ENCODE measurements at places on chromosomes 1 and 21.

DNA sequence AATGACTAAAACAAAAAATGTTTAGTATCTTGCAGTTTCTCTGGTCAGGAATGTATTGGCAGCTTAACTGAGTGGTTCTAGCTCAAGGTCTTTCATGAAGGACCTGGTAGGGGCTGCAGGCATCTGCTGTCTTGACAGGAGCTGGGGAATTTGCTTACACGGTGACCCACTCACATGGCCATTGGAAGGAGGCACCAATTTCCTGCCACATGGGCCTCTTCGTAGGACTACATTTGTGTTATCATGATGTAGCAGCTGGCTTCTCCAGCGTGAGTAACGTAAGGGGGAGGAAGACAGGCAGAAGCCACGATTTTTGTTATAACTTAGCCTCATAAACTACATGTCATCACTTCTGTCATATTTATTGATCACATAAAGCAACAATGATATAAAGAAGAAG is 376.3 kb downstream of the AMY1C start:
- DNase-seq: no peak

DNA sequence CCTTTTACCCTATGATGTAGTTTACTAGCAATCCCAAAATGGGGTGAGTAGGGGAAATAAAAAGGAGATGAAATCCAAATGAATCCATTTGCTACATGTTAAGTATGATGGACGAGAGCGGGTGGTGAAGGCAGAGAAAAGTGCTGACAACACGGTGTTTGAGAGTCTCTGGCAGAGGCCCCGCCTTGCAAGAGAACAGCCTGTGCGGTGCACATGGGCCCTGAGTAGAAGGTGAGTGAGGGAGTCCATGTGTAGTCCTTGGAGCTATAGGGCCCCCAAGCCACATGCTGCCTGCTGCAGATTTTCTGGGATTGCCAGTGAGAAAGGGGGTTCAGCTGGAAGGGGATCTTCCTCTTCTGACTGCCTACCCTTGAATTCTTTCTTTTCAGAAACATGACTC is 177.1 kb downstream of the TNR start:
- DNase-seq: no peak

- DNase-seq: no peak
Measured at GRCh38 chr1:23392125-23392855, 22.7 kb upstream of the ZNF436 start.

- no peak for DNase-seq
Measured at GRCh38 chr1:93705892-93706500, 24.4 kb upstream of the BCAR3 start.

- DNase-seq: no peak
Measured at GRCh38 chr21:46205166-46205565, 20.9 kb upstream of the SPATC1L start.

DNA sequence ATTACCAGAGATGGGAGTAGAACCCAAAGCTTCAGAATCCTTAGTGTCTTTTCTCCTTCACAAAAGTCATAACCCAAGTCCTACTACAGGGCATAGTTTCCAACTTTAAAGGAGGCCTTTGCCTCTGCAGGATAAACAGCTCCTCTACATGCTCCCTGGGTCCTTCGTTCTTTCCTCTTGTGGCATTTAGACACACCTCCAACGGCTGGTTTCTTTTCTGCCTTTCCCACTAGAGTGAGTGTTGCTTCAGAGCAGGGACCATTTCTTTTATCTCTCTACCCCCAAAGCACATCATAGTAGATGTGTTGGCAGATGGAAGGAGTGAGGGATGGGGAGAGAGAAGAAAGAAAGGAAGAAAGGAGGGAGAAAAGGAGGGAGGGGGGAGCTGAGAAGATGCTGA is 144.7 kb upstream of the SPATA6 start:
- no peak for DNase-seq

DNA sequence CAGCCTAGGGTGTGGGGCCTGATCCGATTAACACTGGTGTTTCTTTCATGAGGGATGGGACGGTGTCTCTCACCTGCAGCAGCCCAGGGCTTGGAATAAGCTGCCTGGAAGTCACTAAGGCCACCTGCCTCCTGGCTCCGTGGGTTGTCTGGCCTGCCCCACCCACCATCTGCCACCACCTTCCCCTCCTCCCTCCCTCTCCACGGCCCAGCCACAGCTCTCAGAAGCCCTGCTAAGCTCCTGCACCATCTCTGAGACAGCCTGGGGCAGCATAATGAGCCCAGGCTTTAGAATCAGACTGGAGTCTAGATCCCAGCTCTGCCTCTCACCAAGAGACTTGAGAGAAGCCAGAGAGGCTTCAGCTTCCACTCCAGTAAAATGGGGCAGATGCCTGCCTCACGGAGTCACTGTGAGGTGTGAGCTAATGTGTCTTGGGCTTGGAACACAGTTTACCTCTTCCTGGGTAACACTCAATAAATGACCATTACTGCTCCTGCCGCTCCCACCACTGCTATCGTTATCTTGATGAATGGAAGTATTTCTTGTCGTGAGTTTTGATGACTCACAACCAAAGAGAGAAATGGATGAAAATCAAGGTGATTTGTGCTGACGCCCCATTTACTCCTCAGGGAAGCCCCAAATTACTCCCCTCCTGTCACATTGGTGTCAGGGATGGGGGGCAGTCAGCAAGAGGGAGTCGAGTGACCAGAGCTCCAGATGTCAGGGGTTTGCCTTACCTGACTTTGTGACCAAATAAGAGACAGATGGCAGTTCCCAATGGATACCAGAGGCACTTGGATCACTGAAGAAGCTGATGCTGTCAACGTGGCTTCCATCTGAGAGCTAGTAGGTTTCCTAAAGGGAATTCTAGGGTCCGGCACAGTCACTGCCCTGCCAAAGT is 23.5 kb upstream of the C1QA start:
- peak; percentile 33 for DNase-seq

DNA sequence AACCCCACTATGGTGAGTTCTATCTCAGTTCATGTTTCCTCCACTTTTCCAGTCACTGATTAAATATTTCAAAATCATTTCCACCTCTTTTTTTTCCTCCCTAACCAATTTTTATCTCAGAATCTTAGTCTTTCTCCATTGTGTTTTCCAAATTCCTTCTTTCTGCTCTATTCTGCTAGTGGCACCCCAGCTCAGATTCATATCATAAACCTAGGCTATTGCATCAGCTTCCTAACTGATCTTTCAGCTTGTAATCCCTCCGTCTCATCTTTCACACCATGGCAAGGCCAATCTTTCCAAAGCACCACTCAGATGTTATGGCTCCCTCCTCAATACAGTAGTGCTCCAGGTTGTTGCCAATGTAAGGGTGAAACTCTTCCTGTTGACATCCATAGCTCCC is 631.9 kb downstream of the PLPP3 start:
- DNase-seq: no peak

DNA sequence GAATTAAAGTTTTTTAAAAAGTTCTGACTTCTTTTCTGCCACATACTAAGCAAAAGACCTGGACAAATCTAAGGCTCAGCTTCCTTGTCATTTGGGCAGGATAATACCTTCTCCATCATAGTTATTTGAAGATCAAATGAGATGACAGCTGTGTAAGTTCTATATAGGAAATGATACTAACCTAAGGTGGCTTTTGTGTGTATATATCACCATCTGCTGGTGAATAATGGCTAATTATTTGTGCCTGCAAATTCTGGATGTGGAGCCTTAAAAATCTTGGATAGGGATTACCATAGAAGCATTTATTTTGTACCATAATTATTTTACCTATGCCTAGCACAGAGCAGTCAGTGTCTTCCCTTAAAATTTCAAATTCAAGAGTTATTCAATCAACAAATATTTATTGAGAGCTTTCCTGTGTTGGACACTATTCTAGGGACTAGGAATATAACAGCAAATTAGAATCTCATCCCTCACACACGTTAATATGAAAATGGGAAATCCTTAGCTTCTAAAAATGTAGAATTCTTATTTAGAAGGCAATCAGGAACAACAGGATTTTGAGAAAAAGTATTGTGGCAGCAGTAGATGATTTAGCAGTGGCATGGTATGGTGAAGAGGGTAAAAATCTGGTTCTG is 89.8 kb downstream of the TMEM200B start:
- peak; percentile 64 for DNase-seq

GRCh38 chr1:238465449-238465848 is 574.7 kb upstream of the ZP4 start:
- no peak for DNase-seq

DNA sequence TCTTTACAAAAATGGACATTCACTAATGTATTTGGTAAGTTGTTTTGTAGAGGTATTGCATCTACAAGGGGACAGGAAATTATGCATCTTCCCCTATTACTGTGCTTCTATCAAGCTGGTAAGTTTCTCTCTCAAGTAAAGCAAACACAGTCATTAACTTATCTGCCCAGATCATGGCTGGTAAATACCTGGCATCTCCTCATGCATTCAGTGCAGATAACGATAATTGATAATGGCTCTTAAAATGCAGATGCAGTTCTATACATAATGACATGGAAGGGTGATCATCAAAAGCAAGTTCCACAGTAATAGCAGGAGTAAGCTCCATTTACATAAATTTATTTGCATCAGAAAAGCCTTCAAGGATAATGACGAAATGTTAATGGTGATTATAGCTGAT is 122.4 kb downstream of the SIPA1L2 start:
- no peak for DNase-seq

GRCh38 chr1:245026247-245026646 is 128.5 kb upstream of the KIF26B start:
- no peak for DNase-seq

DNA sequence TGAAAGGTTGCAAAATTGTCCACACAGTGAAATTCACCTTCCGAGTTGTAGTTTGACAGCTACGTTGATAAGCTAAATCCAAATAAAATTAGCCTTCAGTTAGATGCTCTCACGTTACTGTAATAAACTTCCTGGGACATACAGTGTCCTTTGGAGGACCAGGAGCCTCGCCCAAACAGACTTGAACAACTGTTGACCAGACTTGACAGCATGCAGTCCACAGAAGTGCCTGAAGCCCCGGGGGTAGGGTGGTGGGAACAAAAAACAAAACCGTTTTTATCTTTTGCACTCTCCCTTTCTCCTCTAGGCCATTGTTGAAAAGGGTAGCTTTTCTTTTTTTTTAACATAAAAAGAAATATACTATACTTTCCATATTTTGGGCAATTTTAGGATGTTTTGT is 172.8 kb upstream of the SAMSN1 start:
- DNase-seq: no peak

- DNase-seq: peak; percentile 23
Measured at GRCh38 chr1:177849579-177850290, 120.1 kb downstream of the SEC16B start.

DNA sequence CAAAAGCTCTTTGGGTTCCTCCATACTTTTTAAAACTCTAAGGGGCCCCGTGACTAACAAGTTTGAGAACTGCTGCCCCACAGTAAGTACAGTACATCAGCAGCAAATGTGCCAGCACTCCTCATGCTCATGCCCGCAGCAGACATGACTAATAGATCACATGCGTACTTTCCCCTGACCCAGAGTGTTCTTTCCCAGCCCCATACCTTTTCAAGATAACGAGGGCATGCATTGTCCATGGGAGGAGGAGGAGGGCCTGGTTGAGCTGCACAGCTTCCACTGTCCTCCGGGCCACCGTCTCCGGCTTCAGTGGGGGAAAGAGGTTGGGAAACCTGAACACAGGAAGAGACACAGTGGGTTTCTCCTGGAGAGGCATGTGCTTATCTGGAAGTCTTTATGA is 45.5 kb downstream of the DHRS3 start:
- no peak for DNase-seq

- no peak for DNase-seq
Measured at GRCh38 chr1:221765527-221765926, 23.6 kb upstream of the DUSP10 start.

- no peak for DNase-seq
Measured at GRCh38 chr1:230113235-230113592, 46.2 kb downstream of the GALNT2 start.

GRCh38 chr1:204684571-204685235 is 835 bp downstream of the LRRN2 start:
- DNase-seq: peak; percentile 63

GRCh38 chr1:29379443-29380073 is 143.2 kb downstream of the PTPRU start:
- peak; percentile 14 for DNase-seq

DNA sequence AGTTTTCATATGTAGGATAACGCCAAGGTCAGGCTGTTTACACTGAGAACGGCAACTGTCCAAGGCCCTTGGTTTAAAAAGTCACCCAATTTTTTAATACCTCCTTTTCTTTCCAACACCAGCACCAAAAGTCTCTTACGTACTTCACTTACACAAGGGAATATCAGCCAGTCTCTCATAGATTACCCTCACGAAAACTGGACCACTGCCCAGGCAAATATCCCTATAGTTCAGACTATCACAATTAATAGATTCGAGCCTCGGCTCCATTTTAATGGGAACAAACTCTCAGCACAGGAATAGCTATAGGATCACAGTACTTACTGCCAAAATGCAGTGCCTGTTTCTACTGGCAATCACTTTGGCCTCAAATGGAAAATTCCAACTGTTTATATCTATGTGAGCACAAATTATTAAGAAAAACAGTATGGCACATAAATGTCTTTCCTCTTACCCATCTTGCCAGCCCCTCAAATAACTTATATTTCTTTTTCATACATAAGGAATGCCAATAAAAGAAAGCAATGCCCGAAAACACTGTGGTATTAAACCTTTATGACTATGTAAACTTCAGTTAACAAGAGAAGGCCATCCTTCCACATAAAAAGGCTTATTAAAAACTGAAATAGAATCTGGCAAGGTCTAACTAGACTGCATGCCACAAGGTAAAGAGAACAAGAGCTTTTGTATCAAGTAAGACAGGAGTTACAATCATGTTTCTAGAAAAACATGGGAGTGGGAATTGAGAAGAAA is 97.8 kb downstream of the SLC45A1 start:
- peak; percentile 70 for DNase-seq

GRCh38 chr1:118243269-118243668 is 58.2 kb upstream of the SPAG17 start:
- DNase-seq: no peak

DNA sequence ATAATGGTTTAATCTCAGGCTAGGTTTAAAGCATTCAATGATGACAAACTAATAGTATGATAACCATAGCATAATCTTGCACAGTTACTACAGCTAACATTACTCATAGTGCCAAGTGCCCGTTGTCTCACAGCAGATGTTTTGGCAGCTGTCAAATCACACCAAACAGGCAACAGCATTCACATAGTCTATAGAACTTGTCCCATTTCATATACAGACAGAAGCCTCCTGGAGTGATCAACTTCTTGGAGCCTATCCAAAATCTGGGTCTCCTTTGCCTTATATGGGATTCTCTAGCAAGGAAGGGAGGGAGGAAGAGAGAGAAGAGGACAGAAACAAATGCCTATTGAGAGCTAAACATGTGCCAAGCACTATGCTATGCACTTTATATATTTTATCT is 250.6 kb upstream of the ZP4 start:
- DNase-seq: no peak

GRCh38 chr21:26916799-26917198 is 50.1 kb downstream of the ADAMTS5 start:
- no peak for DNase-seq

GRCh38 chr1:206693029-206693428 is 8.3 kb downstream of the MAPKAPK2 start:
- peak; percentile 77 for DNase-seq
